ENCODE measurements at places on chromosomes 6 and 20. TPM values are rescaled to one million over a fixed set of nuclear protein-coding genes. Genes with fewer than 3 reads are reported as not detected.

TSBP1 gene
- not detected for total RNA-seq

SESN1 gene
- total RNA-seq: 44.1 TPM

RIPOR2 gene
- total RNA-seq: not detected

BNIP5 gene
- total RNA-seq: not detected

CAP2 gene
- 2.6 TPM for total RNA-seq

PDYN gene
- not detected for total RNA-seq

OR2H2 gene
- total RNA-seq: not detected

ZNF165 gene
- total RNA-seq: 0.17 TPM

TAAR5 gene
- not detected for total RNA-seq

SRMS gene
- not detected for total RNA-seq

NTSR1 gene
- 0.05 TPM for total RNA-seq

EYS gene
- total RNA-seq: not detected

MYB gene
- 0.19 TPM for total RNA-seq

NHSL1 gene
- 78.7 TPM for total RNA-seq

GJA10 gene
- not detected for total RNA-seq

ELOVL4 gene
- 0.51 TPM for total RNA-seq

FNDC11 gene
- total RNA-seq: 2.4 TPM

ENTPD6 gene
- 70.8 TPM for total RNA-seq

MRPL14 gene
- total RNA-seq: 48.1 TPM

NRSN1 gene
- total RNA-seq: not detected

PPIL6 gene
- total RNA-seq: 0.34 TPM

CRISP1 gene
- total RNA-seq: not detected

GRIK2 gene
- total RNA-seq: 0.34 TPM

ARFGEF3 gene
- 5.8 TPM for total RNA-seq

TCP11 gene
- 0.28 TPM for total RNA-seq

HLA-DQB1 gene
- total RNA-seq: not detected

LPIN3 gene
- total RNA-seq: 1.5 TPM

KIF6 gene
- total RNA-seq: not detected

SLC4A11 gene
- 14.9 TPM for total RNA-seq

LY6G5B gene
- total RNA-seq: 3.2 TPM

CHRNA4 gene
- not detected for total RNA-seq

GPSM3 gene
- total RNA-seq: 3.1 TPM

TFEB gene
- 5.7 TPM for total RNA-seq

OPRM1 gene
- total RNA-seq: not detected

EGFL8 gene
- total RNA-seq: 1.3 TPM

SUMO4 gene
- total RNA-seq: 1.3 TPM

CYP21A2 gene
- total RNA-seq: 0.34 TPM

FAM209B gene
- 0.33 TPM for total RNA-seq

HECA gene
- total RNA-seq: 44.6 TPM

RIPPLY2 gene
- not detected for total RNA-seq

SF3B5 gene
- 69.7 TPM for total RNA-seq

EYA4 gene
- total RNA-seq: under 0.01 TPM

MUCL3 gene
- total RNA-seq: not detected

SYTL3 gene
- total RNA-seq: 0.70 TPM

LINC00237 gene
- total RNA-seq: not detected

CFB gene
- total RNA-seq: 1.6 TPM

PHACTR3 gene
- 1.3 TPM for total RNA-seq

KPNA5 gene
- total RNA-seq: 16.1 TPM

PREX1 gene
- 63.9 TPM for total RNA-seq

COL19A1 gene
- total RNA-seq: not detected

PKIG gene
- 275 TPM for total RNA-seq

Measured in dermis blood vessel endothelial cell (primary cell).